Activated CD4-positive, alpha-beta T cell treated with anti-CD3 and anti-CD28 coated beads for 24 hours (primary cell): ENCODE measurements at places on chromosomes 4 and X.

DNA sequence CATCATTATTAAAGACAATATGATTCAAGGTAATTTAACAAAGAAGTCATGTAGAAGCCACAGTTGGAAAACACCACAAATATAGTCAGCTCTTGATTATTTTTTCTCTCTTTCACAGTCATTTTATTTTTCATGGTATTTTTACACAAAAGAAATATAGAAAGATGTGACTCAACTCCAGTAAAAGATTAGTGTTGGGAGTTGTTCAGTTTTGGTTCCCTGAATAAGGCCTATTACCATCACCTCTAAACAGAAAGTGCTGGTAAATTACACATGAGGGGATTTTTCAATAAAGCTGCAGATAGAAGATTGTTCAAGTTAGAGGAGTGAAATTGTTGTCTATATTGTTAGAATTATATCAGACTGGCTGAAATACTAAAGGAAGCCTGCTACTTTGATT, 107.0 kb downstream of the DDIT4L start:
- no peak for DNase-seq

DNA sequence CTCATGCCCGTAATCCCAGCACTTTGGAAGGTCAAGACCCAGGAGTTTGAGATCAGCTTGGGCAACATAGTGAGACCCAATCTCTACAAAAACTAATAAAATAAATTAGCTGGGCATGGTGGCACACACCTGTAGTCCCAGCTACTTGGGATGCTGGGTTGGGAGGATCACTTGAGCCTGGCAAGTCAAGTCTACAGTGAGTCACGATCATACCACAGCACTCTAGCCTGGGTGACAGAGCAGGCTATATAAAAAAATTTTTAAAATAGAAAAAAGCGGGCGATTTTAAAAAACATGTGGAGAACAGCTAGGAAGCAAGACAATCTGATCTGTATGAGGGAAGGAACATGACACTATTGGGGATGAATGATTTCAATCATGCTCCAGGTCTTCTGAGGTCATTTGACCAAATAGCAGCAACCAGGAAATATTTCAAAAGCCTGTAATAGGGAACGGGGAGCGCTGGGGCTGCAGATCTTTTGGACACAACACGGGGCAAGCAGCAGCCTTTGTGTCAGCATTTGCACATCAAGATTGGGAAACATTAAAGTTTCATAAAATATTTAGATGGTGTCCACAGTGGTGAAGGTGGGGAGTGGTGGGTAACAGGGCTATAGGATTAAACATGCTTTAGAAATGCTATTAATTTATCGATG, 48.3 kb upstream of the GUCY1A1 start:
- DNase-seq = no peak

DNA sequence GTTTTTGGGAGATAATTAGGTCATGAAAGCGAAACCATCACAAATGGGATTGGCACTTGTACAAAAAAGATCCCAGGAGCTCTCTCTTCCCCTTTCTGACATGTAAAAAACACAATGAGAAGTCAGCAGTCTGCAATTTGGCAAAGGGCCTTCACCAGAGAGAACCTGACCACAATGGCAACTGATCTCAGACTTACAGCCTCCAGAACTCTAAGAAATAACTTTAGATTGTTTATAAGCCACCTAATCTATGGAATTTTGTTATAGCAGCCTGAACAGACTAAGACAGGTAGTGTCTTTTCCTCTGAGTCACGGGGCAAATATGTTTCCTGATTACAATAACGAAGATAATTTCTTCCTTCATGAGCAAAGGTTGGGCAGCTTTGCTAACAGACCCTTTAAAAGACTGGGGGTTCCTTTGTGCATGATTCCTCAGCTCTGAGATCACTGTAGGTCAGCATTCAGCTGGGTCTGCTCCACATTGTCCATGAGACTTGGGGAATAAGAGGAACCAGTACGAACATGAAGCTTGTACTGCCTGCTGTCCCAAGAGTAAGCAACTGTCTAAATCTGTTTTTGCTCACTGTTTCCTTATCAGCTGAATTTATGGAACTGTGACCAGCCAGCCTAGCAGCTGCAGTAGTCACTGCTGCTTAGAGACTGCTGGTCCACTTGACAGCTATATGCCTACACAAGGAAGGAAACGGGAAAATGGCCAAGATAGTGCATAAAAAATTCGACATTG, 191.6 kb downstream of the ANAPC10 start:
- no peak for DNase-seq

DNA sequence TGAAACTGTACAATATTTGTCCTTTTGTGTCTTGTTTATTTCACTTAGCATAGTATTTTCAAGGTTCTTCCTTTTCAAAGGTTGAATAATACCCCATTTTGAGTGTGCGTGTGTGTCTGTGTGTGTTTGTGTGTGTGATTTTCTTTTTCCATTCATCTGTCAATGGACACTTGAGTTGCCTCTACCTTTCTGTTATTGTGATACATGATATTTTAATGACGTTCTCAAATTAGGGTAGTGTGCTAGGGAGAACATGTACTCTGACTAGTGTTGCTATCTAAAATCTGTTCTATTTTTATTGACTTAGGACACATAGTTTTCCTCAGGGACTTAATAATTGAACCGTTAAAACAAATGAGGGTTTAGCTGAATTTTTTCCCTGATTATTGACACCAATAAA, 9.9 kb downstream of the MMRN1 start:
- DNase-seq = no peak

DNA sequence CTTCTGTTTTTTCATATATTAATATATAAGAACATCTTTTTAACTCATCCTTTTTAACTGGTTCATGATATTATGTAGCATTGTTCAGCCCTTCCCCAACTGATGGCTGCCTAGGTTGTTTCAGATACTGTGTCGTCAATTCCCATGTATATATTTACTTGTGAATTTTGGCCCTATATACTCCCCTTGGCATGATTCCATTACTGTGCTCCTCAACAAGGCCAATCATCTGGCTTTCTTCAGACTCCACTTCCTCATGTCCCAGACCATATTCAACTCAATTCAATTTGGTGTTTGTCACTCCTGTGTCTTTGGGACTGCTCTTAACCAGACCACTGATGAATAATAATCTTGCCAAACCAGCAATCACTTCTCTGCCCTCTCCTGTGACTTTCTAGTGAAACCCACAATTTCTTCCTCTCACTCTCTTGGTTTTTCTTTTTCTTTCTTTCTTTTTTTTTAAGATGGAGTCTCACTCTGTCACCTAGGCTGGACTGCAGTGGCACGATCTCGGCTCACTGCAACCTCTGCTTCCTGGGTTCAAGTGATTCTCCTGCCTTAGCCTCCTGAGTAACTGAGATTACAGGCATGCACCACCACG, 2.7 kb upstream of the WDR45 start:
- DNase-seq = no peak

- no peak for DNase-seq
Measured at GRCh38 chr4:119861731-119862130, 204.9 kb downstream of the MAD2L1 start.

DNA sequence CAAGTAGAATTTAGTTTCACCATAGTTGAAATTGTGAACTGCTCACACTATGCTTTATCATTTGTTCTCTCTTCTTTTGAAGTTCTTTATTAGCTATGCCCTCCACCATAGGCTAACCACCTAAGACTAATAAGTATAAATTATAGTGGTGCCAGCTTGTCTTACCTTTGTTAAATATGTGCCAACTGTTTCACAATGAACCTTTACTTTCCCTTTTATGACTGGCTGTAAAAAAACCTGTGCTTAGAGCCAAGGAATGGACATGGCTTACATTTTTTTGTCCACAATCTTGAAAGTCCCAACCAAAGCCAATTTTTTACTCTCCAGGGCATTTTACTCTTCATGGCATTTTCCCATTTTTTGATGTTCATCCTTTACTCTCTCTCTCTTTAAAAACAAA, 123.5 kb upstream of the LEF1 start:
- DNase-seq = no peak

DNA sequence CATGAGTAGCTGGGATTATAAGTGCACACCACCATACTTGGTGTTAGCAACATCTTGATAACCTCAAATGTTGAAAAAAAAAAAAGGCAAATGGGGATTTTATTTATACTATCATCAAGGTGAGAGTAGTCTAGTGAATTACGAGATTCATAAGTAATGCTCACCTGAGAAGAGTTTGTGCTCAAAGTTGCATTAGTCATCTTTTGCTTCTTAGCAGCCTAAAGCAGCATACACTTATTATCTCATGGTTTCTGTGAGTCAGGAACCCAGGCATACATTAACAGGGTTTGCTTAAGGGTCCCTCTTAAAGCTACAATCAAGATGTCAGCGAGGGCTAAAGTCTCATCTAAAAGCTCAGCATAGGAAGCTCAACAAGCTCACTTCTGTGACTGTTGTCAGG, 8.2 kb upstream of the EXOSC9 start:
- no peak for DNase-seq

GRCh38 chrX:154002215-154002719, 17.4 kb downstream of the IRAK1 start:
- DNase-seq = no peak
